Hepatocyte (in vitro differentiated cells): ENCODE measurements at places on chromosomes 2 and 18. TPM values are rescaled to one million over a fixed set of nuclear protein-coding genes. Genes with fewer than 3 reads are reported as not detected.

DNA sequence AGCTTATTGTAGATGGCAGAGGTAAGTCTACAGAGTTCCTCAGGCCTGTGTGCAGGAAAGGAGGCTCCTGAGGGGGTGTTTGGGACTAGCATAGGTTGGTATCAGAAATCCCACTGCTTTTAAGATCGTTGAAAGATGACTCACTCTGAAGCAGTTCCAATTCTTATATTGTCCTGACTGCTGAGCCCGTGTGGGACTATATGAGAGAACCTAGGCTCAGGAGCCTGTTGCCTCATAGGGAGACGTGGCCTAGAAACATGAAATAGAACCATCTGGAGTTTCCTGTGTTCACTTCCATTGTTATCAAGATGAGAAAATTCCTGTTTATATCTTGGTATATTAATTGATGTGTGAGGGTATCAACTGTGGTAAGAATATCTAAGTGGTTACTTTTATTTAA is 5.7 kb downstream of the CCT7 start:
- H3K27me3 ChIP-seq: no peaks in the 10 kb centered on the region
- no peak for DNase-seq
- no peak overlapping the region for H3K4me3 ChIP-seq

DNA sequence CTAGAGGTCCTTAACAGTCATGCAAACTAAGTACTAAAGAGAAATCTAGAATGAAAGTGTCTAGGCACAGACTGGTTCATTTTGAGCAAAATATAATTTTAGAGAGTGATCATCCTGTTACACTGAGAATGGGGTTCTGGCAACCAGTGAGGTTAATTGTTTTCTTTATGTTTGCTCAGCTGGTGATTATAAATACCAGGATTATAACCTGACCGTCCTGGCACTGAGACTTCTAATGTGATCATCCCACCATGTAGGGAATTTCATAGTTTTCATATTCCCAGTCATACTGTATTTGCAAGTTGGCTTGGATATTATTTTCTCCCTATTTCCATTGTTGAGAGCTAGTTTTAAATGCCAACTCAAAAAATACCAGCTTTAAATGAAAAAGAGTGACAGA is 852.5 kb upstream of the LRATD1 start:
- H3K4me3 ChIP-seq: no peak overlapping the region
- DNase-seq: no peak
- H3K36me3 ChIP-seq: no peaks in the 10 kb centered on the region
- H3K4me1 ChIP-seq: no peaks in the 10 kb centered on the region
- no peaks in the 10 kb centered on the region for H3K27me3 ChIP-seq

DNA sequence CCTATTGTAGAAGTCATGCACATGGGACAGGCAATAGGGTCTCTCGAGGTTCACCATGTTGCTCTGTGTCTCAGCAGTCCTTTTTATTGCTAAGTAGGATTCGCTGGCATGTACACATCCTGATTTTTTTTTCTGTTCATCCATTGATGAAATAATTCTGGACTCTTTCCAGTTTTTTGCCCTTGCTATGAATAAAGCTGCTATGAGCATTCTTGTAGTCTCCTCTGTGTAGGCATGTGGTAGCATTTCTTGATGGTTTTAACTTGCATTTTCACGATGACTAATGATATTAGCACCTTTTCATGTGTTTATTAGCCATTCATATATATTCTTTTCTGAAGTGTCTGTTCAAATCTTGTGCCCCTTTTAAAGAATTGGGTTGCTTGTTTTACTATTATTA is 65.8 kb upstream of the EDAR start:
- H3K36me3 ChIP-seq: no peaks in the 10 kb centered on the region
- H3K27ac ChIP-seq: no peak overlapping the region
- no peak for DNase-seq
- no peaks in the 10 kb centered on the region for H3K27me3 ChIP-seq
- H3K4me3 ChIP-seq: no peak overlapping the region

The STEAP3 gene
- total RNA-seq: 10.2 and 11.2 TPM in 2 replicates

The EVA1A gene
- total RNA-seq: 30.8 and 36.2 TPM in 2 replicates

The QPCT gene
- total RNA-seq: 2.0 TPM in 1 of 2 replicates, not detected in the other
